ENCODE measurements at places on chromosomes 1 and 21.

DNA sequence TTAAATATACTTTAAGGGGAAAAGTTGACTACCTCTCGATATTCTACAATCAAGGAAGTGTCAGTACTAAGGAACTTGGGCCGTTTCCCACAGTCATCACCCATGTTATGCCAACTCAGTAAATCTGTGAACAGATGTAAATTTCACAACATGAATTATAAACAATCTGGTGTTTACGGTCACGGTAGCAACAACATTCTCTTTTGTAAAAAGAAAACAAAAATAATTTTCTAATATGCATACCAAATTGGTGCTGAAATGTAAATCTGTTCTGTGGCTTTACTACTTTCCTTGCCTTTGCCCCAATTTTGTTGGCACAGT is 1.2 kb downstream of the SH3GLB1 start:
- no peaks in the 10 kb centered on the region for H3K27me3 ChIP-seq
- H3K4me1 ChIP-seq: peaks cover 32% of the 10 kb centered on the region
- peak overlapping the region; percentile 55 for H3K4me3 ChIP-seq
- H3K27ac ChIP-seq: peak overlapping the region; percentile 95

DNA sequence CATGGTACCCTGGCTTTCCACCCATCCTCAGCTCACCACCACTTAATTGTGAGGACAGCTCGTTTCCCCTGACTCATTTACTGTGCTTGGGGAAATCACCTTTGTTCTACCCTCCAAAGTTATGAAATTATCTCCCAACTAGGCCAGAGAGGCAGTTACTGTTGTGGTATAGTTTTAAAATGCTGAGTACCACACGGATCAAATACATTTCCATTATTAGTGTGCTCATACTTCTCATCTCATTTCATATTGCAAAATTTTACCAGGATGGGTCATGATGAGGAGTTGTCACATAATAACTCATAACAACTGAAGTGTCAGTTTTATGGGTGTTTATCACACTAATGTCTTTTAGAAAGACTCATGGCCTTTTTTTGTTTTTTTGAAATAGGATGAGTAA is 9.2 kb upstream of the OR2B11 start:
- H3K27ac ChIP-seq: no peak overlapping the region
- no peaks in the 10 kb centered on the region for H3K27me3 ChIP-seq
- no peaks in the 10 kb centered on the region for H3K36me3 ChIP-seq
- H3K4me3 ChIP-seq: no peak overlapping the region

DNA sequence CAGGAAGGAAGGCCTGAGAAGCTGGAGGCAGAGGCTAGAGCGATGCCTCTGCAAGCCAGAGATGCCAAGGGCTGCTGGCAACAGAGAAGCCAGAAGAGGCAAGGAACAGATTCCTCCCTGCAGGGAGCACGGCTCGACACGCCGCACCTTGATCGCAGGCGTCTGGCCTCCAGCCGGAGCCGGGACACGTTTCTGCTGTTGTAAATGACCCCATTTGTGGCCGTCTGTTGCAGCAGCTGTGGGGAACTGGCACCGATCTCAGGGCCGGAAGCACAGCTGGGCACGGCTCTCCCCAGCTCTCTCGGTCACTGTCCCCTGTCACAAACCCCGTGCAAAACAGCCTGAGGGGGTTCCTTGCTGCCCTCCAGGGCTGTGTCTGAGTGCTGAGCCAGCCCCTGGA is 59.6 kb downstream of the SIK1 start:
- H3K27ac ChIP-seq: no peak overlapping the region
- no peak for DNase-seq
- H3K4me3 ChIP-seq: no peak overlapping the region
- peaks cover 9% of the 10 kb centered on the region for H3K4me1 ChIP-seq
- peaks cover 2% of the 10 kb centered on the region for H3K27me3 ChIP-seq

GRCh38 chr1:47738560-47739182 is 258.5 kb downstream of the TRABD2B start:
- peak; percentile 0 for DNase-seq
- no peak overlapping the region for H3K4me3 ChIP-seq
- H3K27me3 ChIP-seq: peaks cover 4% of the 10 kb centered on the region
- no peaks in the 10 kb centered on the region for H3K4me1 ChIP-seq
- no peak overlapping the region for H3K27ac ChIP-seq

- no peaks in the 10 kb centered on the region for H3K4me1 ChIP-seq
- H3K4me3 ChIP-seq: no peak overlapping the region
- H3K27me3 ChIP-seq: no peaks in the 10 kb centered on the region
- peaks cover 9% of the 10 kb centered on the region for H3K36me3 ChIP-seq
Observed at GRCh38 chr1:1337793-1338147, 6.7 kb downstream of the TAS1R3 start.

DNA sequence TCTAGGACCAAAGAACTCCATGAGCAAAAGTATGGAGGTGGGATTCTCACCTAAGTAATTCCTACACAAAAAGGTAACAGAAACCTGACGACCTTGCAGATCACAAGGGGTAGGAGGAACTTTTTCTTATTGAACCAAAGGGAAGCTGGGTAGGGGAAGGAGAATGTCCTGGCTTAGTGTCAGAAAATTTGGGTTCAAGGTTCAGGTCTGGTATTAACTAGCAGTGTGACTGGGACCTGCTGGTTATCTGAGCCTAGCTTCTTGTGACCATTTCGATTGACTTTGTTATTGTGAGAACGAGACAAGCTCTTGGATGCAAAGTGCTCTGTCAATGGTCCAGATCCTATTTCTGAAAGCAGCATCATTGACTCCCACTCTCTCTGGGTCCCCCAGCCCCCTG is 5.0 kb upstream of the SNX27 start:
- DNase-seq: no peak
- H3K36me3 ChIP-seq: no peaks in the 10 kb centered on the region
- H3K27ac ChIP-seq: no peak overlapping the region

- peaks cover 54% of the 10 kb centered on the region for H3K4me1 ChIP-seq
- peak; percentile 56 for DNase-seq
- H3K27me3 ChIP-seq: peaks cover 7% of the 10 kb centered on the region
- no peak overlapping the region for H3K4me3 ChIP-seq
- H3K36me3 ChIP-seq: no peaks in the 10 kb centered on the region
Observed at GRCh38 chr1:169112241-169112640, 5.8 kb downstream of the ATP1B1 start.

DNA sequence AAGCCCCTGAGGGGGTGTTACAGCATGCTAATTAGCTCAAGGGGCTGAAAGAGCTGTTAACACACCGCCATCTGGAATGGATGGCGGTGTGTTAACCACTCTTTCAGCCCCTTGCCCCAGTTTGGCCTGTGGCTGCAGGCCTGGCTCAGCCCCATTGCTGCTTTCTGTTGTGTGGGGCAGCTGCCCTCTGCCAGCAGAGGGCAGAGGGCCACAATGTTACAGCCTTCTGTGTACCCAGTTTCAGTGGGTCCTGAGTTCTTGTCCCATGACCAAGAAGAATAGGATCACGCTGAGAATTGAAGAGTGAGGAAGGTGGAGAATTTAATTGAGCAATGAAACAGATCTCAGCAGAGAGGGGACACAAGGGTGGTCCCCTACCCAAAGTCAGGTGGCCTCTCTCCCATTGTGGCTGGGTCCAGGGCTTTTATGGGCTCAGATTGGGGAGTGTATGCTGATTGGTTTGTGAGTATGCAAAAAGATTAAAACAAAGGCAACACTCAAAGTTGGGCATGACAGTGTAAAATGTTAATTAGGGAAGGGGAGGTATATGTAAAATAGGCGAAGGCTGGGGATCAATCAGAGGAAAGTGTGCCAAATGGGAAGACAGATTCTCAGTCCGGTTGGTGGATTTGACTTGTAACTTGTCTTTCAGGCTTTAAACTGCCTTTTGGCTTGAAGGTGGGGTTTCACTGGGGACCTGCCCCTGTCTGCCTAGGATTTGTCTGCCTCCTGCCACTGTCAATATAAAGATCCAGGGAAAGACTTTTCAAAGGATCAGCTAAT is 142.2 kb downstream of the RABGAP1L start:
- H3K4me3 ChIP-seq: no peak overlapping the region
- no peaks in the 10 kb centered on the region for H3K27me3 ChIP-seq
- DNase-seq: no peak
- no peaks in the 10 kb centered on the region for H3K4me1 ChIP-seq

GRCh38 chr1:6652986-6653385 is 28.3 kb downstream of the THAP3 start:
- H3K4me3 ChIP-seq: no peak overlapping the region
- peaks cover 34% of the 10 kb centered on the region for H3K36me3 ChIP-seq
- no peak overlapping the region for H3K27ac ChIP-seq
- no peaks in the 10 kb centered on the region for H3K4me1 ChIP-seq
- DNase-seq: no peak
- H3K27me3 ChIP-seq: no peaks in the 10 kb centered on the region

- peaks cover 7% of the 10 kb centered on the region for H3K4me1 ChIP-seq
- H3K4me3 ChIP-seq: no peak overlapping the region
- peak; percentile 78 for DNase-seq
- peaks cover 87% of the 10 kb centered on the region for H3K36me3 ChIP-seq
- no peaks in the 10 kb centered on the region for H3K27me3 ChIP-seq
Observed at GRCh38 chr1:119968068-119968492, 71.8 kb upstream of the ADAM30 start.

- H3K4me1 ChIP-seq: peaks cover 21% of the 10 kb centered on the region
- peaks cover 37% of the 10 kb centered on the region for H3K27me3 ChIP-seq
- DNase-seq: no peak
Observed at GRCh38 chr1:54885237-54885679, 1.7 kb downstream of the DHCR24 start.

GRCh38 chr1:156439777-156440183 is 60.8 kb downstream of the MEF2D start:
- H3K4me1 ChIP-seq: peaks cover 15% of the 10 kb centered on the region
- peaks cover 97% of the 10 kb centered on the region for H3K27me3 ChIP-seq
- no peak overlapping the region for H3K27ac ChIP-seq
- DNase-seq: no peak

DNA sequence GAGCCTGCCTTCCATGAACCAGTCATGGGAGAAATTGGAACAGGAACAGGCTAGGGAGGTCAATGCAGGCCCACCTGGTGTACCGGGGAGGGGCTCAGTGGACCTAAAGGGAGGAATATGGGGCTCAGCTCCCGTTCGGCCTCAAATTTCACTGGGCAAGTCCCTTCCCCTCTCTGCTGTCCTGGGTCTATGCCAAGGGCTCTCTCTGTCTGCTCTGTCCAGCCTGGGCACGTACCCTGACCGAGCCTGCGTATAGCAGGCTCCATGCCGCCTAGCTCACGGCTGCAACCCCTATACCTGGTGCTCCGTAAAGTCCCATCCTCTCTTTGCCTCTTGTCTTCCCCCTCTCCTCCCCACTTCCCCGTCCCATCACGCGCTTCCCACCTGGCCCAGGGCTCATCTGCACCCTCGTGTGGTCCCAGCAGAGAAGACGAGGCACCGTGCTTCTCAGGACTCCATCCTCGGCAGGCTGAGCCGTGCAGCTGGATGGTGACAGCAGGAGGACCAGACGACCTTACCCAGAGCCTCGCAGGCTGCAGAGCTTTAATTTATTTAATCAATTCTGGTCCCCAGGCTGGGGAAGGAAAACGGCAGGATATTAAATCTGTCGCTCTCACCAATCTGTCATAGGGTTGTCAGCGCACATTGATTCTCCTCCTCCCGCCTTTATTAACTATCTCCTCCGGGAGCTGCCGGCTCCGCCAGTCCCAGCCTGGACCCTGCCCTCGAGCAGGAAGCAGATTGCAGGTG is 25.0 kb upstream of the DISP3 start:
- H3K27ac ChIP-seq: no peak overlapping the region
- H3K27me3 ChIP-seq: no peaks in the 10 kb centered on the region
- no peaks in the 10 kb centered on the region for H3K36me3 ChIP-seq
- DNase-seq: no peak

DNA sequence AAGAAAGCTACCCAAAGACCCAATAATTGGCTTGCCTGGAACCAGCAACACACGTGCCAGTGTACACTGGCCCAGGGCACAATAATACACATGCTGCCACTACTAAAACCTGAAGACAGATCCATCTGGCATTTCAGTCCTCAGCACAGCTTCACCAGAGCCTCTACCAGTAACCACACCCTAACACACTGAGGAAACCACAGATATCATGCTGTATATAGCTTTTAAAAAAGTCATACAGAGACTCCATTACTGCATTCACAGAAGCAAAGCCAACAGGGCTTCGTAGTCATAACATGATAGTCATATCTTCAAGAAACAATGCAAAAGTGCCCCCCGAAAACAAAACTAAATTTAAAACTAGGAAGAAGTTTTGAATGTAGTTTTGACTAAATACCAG is 40.6 kb upstream of the NEGR1 start:
- H3K4me3 ChIP-seq: no peak overlapping the region
- H3K27ac ChIP-seq: no peak overlapping the region
- no peaks in the 10 kb centered on the region for H3K4me1 ChIP-seq
- no peaks in the 10 kb centered on the region for H3K27me3 ChIP-seq

DNA sequence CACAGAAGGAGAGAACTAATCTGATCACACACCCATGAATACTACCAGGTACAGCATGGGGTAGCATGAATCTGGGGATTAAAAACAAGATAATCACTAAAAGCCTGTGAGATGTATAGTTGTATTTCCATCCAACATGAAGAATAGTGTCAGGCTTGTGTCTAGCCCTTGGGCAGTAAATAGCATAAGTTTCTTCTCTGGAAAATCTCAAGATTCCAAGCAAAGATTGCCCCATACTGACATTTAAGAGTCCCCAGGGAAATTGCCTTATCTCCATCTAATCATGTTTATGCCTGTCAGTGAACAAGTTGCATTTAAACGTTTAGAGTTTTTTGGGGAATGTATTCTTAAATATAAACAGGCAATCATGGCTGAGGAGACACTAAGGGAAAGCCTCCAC is 109.2 kb upstream of the SERTAD4 start:
- no peaks in the 10 kb centered on the region for H3K4me1 ChIP-seq
- H3K27ac ChIP-seq: no peak overlapping the region
- H3K27me3 ChIP-seq: no peaks in the 10 kb centered on the region
- DNase-seq: no peak
- no peak overlapping the region for H3K4me3 ChIP-seq

DNA sequence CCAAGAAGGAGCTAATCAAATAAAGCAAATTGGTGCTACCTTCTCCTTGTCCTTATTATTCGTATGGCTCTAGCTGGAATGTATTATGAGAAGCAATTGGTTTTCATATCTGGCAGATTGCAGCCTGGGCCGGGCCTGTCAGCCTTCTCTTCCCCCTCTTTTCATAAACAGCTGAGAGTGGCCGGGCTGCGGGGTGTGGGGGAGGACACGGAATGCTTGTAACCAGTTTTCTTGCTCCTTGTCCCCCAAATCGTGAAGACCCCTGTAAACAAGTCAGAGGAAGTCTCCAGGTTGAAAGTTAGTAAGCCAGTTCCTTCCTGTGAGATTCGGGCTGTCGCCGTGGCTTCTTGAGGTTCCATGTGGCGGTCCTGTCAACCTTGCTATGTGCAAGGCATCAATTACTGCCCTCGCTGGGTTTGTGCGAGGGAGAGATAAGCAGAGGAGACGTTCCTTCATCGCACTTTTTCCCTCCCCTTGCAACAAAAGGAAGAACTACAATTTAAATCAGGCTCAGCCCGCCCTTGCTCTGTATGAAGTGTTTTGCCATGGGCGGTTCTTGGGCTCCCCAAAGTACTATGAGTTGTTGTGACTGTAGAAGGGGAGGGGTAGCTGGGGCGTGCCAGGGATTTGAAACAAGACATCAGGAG is 450.7 kb downstream of the CAMTA1 start:
- H3K27me3 ChIP-seq: peaks cover 2% of the 10 kb centered on the region
- H3K4me1 ChIP-seq: no peaks in the 10 kb centered on the region
- H3K4me3 ChIP-seq: no peak overlapping the region
- H3K36me3 ChIP-seq: no peaks in the 10 kb centered on the region
- DNase-seq: no peak
